ENCODE measurements at places on chromosomes 2 and 18.

- DNase-seq = no peak
- peaks cover 23% of the 10 kb centered on the region for H3K27me3 ChIP-seq
- peaks cover 21% of the 10 kb centered on the region for H3K4me1 ChIP-seq
- H3K36me3 ChIP-seq = no peaks in the 10 kb centered on the region
- H3K4me3 ChIP-seq = no peak overlapping the region
Measured at GRCh38 chr2:101396316-101396717, 9.0 kb upstream of the CREG2 start.

- H3K27ac ChIP-seq = no peak overlapping the region
- no peaks in the 10 kb centered on the region for H3K27me3 ChIP-seq
- H3K4me3 ChIP-seq = no peak overlapping the region
- no peak for DNase-seq
Measured at GRCh38 chr2:157182834-157183396, 74.6 kb upstream of the GALNT5 start.

- no peak overlapping the region for H3K4me3 ChIP-seq
- H3K36me3 ChIP-seq = no peaks in the 10 kb centered on the region
- H3K4me1 ChIP-seq = peaks cover 7% of the 10 kb centered on the region
- peaks cover 8% of the 10 kb centered on the region for H3K27me3 ChIP-seq
Measured at GRCh38 chr2:158391361-158391760, 65.2 kb downstream of the CCDC148 start.

GRCh38 chr2:150472511-150472899 is 15.0 kb downstream of the RND3 start:
- H3K27ac ChIP-seq = no peak overlapping the region
- H3K4me1 ChIP-seq = no peaks in the 10 kb centered on the region
- H3K36me3 ChIP-seq = no peaks in the 10 kb centered on the region
- no peak overlapping the region for H3K4me3 ChIP-seq
- H3K27me3 ChIP-seq = no peaks in the 10 kb centered on the region

DNA sequence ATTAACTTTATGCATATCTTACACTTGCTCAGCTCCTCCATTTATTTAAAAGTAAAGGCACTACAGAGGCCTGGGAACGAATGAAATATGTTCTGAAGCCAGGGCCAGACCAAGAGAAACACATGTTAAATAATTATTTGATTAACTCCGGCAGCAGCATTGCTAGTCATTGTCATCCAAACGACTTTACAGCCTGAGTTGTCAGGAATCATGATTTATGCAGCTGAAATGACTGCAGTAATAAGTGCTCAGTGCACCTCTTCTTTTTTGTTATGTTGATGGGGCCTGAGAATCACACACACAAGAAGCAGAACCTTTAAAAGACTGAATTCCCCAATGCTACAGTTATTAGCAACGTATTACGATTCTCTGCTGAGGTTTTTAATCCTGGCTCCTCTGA is 58.9 kb downstream of the EPHA4 start:
- no peaks in the 10 kb centered on the region for H3K36me3 ChIP-seq
- peaks cover 3% of the 10 kb centered on the region for H3K4me1 ChIP-seq
- DNase-seq = no peak
- no peak overlapping the region for H3K4me3 ChIP-seq
- H3K27me3 ChIP-seq = peaks cover 2% of the 10 kb centered on the region

DNA sequence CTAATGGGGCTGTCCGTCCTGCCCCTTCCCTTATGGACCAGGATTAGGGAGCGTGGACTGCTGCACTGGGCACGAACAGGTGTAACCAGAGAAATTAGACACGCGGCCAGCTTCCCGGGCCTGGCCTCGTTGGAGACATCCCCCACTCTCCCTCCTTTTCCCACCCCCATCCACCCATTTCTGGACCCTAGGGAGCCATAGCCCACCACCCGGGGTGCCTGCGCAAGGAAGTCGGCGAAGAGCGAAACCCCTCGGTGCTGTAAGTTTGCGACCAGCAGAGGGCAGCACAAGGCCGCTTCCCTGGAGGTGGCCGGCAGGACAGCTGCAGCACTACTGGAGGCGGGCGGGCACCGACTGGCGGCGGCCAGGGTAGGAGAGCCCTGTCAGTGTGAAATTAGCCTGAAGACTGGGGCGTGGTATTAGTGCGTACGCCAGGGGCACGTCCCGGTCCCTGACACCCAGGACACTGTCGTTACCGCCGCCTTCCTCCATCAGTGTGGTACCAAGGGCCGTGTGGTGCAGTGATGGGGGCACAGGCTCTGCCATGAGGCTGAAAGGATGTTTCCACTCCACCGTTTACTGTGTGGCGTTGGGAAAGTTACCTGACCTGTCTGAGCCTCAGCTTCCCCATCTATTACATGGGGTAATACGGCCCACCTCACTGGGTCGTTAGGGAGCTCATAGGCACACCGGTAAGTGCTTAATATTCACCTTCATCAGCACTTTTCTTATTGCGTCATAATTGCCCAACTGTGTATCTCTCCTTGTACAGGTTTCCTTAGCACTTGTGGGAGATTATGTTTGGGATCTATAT is 36.0 kb upstream of the CD207 start:
- H3K4me1 ChIP-seq = peaks cover 3% of the 10 kb centered on the region
- peak overlapping the region; percentile 14 for H3K4me3 ChIP-seq
- H3K27ac ChIP-seq = no peak overlapping the region
- no peaks in the 10 kb centered on the region for H3K36me3 ChIP-seq
- DNase-seq = peak; percentile 90
- peaks cover 43% of the 10 kb centered on the region for H3K27me3 ChIP-seq

GRCh38 chr2:138500592-138501424 is 762 bp upstream of the SPOPL start:
- H3K4me1 ChIP-seq = peaks cover 34% of the 10 kb centered on the region
- H3K27me3 ChIP-seq = no peaks in the 10 kb centered on the region
- peaks cover 10% of the 10 kb centered on the region for H3K36me3 ChIP-seq
- peak overlapping the region; percentile 83 for H3K4me3 ChIP-seq
- peak overlapping the region; percentile 87 for H3K27ac ChIP-seq

DNA sequence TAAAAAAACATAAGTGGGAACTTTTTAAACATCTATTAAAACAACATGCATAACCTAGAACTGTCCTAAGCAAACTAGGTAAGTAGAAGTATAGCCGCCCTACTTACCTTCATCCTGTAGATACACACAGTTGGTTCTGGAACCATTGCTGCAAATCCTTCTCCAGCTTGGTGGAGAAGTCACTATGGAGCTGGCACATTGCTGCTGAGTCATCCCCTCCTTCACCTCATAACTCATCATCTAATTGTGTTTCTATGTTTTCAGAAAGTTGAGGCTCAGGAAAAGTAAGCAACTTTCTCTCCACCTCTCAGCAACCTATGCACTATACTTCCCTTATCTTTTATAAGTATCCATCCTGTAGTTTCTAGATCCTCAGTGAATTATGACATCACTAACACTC is 269.8 kb upstream of the MMADHC start:
- H3K27ac ChIP-seq = no peak overlapping the region
- H3K36me3 ChIP-seq = no peaks in the 10 kb centered on the region
- H3K4me3 ChIP-seq = no peak overlapping the region
- no peaks in the 10 kb centered on the region for H3K27me3 ChIP-seq

DNA sequence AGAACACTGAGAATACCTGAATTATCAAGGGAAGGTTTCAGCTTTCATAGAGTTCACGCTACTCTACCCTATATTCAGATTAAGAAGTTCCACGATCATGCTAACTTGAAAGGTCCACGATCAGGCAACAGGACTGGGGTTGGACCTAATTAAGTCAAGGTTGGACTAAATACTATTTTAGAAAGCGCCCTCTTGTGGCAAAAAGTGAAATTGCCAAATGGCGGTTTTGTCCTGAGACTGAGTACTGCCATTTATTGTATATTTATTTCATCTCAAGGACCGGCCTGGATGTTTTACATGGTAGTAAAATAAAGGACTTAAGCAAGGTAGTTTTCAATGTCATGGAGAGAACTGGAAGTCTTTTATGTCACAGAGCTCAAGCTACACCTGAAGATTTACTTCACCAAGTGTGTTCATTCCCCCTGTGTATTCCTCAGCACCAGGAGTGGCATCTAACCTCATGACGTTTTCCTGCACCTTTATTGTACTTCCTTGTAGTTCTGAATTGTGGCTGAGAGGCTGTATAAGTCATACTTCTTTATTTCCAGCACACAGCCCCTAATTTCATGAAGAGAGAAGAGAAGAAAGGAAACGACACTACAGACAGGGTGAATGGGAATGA is 56.8 kb downstream of the SRD5A2 start:
- no peaks in the 10 kb centered on the region for H3K4me1 ChIP-seq
- peaks cover 16% of the 10 kb centered on the region for H3K27me3 ChIP-seq
- H3K27ac ChIP-seq = no peak overlapping the region
- DNase-seq = peak; percentile 62

DNA sequence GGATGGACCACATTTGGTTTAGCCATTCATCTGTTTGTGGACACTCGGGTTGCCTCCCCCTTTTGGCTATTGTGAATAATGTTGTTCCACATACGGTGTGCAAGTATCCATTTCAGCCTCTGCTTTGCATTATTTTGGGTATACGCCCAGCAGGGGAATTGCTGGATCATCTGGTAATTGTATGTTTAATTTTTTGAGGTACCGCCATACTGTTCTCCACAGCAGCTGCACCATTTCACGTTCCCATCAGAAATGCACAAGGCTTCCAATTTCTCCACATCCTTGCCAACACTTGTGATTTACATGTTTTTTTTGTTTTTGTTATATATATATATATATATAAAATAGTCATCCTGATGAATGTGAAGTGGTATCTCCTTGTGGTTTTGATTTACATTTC is 54.6 kb upstream of the TWIST2 start:
- H3K36me3 ChIP-seq = no peaks in the 10 kb centered on the region
- H3K27me3 ChIP-seq = peaks cover 3% of the 10 kb centered on the region
- H3K4me1 ChIP-seq = no peaks in the 10 kb centered on the region

GRCh38 chr2:164642268-164642667 is 21.0 kb upstream of the GRB14 start:
- no peak overlapping the region for H3K4me3 ChIP-seq
- no peak overlapping the region for H3K27ac ChIP-seq
- no peaks in the 10 kb centered on the region for H3K36me3 ChIP-seq
- DNase-seq = no peak
- no peaks in the 10 kb centered on the region for H3K4me1 ChIP-seq

GRCh38 chr2:241516520-241516965 is 8.2 kb upstream of the STK25 start:
- DNase-seq = no peak
- peaks cover 2% of the 10 kb centered on the region for H3K36me3 ChIP-seq
- H3K4me3 ChIP-seq = no peak overlapping the region
- H3K4me1 ChIP-seq = peaks cover 12% of the 10 kb centered on the region

GRCh38 chr2:191150600-191151330 is at the start of gene STAT4:
Gene STAT4 (minus strand): TSS chr2:191150994. CDS start chr2:191148203, 2,791 bp downstream.
- H3K4me3 ChIP-seq = peak within 1 kb of the TSS; percentile 92
- H3K27ac ChIP-seq = peak within 1 kb of the TSS; percentile 80
- H3K36me3 ChIP-seq = peaks cover 24% of the 10 kb centered on the region
- peak; percentile 85 for DNase-seq
- no peaks in the 10 kb centered on the region for H3K27me3 ChIP-seq

GRCh38 chr2:160227293-160227915 is 27.3 kb upstream of the ITGB6 start:
- peaks cover 5% of the 10 kb centered on the region for H3K27me3 ChIP-seq
- H3K4me1 ChIP-seq = peaks cover 30% of the 10 kb centered on the region
- H3K36me3 ChIP-seq = no peaks in the 10 kb centered on the region
- H3K27ac ChIP-seq = no peak overlapping the region
- no peak for DNase-seq

GRCh38 chr18:55405893-55406406 is 182.0 kb downstream of the TCF4 start:
- peaks cover 6% of the 10 kb centered on the region for H3K4me1 ChIP-seq
- H3K27me3 ChIP-seq = peaks cover 2% of the 10 kb centered on the region
- no peaks in the 10 kb centered on the region for H3K36me3 ChIP-seq

DNA sequence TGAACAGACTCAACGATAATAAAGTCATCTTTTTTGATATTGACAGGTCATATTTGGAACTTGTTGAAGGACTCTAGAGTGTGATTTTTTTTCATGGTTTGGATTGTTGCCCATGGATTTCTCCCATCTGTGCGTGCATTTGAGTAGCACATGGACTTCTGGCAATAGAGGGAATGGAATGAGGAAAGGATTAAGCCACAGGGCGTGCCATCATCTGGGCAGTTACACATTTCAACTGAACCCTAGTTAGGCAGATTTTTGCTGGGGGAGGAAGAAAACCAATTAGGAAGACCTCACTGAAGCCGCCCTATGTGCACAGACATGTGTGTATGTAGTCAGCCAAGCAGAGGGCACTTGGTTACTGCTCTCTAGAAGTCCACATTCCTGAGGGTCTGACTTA is 72.6 kb downstream of the TPGS2 start:
- no peaks in the 10 kb centered on the region for H3K4me1 ChIP-seq
- H3K36me3 ChIP-seq = no peaks in the 10 kb centered on the region
- peaks cover 6% of the 10 kb centered on the region for H3K27me3 ChIP-seq
- no peak overlapping the region for H3K27ac ChIP-seq

DNA sequence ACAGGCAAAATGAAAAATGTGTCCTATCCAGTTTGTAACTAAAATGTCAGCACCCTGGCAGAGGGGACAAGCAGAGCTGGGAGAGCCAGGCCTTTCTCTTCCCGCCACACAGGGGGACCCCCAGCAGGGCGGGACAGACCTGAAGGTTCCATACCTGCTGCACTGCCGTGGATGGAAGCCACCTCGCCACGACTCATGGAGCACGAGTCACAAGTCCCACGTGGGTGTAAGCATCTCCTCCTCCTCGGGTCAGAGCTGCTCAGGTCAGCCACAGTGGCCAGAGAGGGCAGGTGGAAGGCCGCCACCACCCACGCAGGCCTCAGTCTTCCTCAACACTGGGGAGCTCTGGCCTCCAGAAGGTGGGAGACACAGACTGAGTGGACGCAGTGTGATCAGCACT is 21.0 kb downstream of the C1QL2 start:
- H3K4me3 ChIP-seq = no peak overlapping the region
- H3K27me3 ChIP-seq = peaks cover 7% of the 10 kb centered on the region

DNA sequence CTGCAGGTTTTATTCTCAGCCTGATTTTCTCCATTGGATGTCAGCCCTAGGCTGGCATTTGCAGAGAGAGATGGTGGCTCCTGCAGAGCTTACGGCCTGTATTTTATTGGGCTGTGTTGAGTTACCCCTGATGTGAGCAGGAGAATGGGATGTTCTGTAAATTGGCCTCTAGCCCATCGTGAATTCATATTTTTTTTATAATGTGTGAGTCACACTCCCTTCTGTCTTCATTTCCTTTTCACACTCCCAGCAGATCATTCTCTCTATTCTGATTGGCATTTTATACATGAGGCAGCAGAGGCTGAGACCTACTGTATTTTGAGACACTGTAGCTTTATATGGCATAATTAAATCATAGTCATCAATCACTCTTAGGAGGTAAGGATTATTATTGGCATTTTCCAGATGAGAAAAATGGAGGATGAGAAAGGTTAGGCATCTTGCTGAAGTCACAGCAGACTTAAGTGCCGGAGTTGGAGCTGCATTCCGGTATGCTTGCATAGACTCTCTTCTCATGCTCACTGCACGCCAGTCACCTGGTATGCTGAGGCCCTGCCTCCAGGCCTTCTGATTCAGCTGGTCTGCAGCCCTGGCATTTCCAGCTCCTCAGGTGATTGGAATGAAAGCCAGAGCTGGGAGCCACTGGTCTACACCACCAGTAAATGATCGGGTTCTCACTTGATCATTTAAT is 142.4 kb downstream of the NEDD4L start:
- no peaks in the 10 kb centered on the region for H3K36me3 ChIP-seq
- H3K4me3 ChIP-seq = no peak overlapping the region
- no peaks in the 10 kb centered on the region for H3K27me3 ChIP-seq
- no peak for DNase-seq
- H3K27ac ChIP-seq = no peak overlapping the region

Measured in activated naive CD8-positive, alpha-beta T cell treated with anti-CD3 and anti-CD28 coated beads, Interleukin-2, amount 50 U/mL, for 24 hours (primary cell).